ENCODE measurements at places on chromosomes 13 and 19.

- no peak for DNase-seq
These were observed 569 bp downstream of the DLEU7 start for GRCh38 chr13:50842990-50843256.

DNA sequence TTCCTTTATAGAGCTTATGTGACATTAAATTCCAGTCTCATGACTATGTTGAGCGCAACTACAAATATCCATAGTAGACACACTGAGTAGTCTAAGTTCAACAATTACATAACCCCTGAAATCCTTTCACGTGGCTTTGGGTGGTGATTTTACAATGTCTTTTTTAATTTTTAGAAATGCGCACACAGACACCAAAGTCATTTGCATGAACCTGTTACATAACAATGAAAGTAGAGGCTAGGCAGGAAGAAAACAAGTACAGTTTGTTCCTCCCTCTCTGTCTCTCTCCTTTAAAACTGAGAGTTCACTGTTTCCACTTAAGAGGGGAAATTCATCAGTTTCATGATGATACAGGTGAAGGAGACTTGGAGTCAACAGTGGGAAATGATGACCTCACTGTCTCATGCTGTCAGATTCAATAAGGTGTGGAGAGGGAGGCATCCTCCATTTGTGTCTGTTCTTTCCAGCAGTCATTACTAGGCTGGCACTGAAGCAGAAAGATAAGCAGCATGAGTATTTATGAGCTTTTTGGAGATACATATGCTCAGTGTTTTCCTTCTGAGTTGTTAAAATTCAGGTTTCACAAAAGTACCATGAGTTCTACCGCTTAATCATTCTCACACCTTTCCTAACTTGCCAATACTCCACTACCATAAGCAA is 201.8 kb downstream of the LHFPL6 start:
- no peak for DNase-seq

DNA sequence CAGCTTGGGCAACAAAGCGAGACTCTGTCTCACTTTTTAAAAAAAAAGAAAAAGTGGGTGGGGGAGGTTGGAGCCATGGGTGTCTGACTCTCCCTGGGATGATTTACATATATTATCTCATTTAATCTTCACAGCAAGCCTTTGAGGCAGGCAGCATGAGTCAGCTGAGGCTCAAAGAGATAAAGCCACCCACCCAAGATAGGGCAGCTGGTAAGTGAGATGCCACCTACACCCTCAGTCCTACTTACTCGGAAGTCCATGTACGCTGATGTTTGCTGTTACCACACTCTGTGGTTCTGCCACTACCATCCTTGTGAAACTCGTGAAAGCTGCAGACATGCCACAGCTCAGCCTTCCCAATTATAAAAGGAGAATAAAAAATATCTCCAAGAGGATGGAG is 142.0 kb upstream of the TSHZ3 start:
- DNase-seq: no peak

DNA sequence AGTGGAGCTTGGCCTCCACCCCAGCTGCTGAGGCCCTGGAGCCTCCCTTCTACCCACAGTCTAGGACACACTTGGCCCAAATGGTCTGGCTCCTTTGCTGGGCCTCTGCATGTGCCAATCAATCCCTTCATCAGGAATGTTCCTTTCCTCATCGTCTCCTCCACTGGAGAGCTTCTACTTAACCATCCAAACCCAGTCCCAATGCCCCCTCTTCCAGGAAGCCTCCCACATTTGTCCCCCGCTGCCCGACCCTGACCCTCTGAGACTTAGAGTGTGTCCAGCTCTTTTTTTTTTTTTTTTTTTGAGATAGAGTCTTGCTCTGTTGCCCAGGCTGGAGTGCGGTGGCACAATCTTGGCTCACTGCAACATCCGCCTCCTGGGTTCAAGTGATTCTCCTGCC is 2.5 kb downstream of the DUS3L start:
- DNase-seq: no peak

DNA sequence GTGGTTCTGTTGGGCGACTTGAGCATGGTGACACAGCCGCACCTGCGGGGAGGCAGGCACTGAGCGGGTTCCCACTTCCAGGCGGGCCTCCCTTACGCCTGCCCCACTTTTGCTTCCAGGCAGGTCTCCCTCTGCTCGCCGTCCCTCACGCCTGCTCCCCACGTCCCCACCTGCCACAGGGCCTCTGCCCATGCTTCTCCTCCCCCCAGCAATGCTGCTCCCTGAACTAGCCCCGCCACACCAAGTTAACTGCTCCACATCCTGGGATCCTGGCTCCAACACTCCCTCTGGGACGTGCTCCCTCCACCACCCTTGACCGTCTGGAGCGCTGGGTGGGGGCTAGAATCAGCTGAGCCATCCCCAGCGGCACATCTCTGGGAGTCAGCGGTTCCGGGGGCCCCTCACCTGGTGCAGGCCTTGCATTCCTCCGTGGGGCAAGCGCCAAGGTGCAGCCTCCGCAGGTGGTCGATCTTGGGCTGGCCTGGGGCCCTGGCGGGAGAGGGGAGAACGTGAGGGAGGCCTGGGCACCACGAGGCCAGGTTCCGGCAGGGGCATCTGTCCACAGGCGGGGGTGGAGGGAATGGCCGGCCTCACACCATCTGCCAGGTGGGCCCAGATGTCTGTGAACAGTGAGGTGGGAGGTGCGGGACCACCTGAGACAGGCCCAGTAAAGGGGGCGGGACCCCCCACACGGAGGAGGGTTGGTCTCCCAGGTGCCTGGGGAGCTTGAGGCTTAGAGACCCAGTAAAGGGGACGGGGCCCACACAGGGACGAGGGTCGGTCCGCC is 9.2 kb downstream of the CFD start:
- no peak for DNase-seq

DNA sequence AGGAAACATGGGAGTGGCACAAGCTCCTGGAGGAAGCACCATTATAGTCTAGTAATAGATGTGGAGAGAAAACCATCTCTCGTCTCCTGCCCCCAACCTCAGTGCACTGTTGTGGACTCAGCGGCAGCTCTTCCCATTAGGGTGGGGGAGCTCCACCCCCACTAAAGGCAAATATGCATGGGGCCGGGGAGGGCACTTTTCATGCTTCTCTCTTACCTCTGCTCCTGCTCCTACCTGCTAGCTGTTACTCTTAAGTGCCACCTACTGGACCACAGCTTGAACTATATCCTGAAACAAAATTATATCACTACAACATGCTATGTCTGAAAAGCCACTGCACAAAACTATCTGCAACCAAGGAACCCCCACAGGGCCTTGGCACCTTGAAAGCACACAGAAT is 112.6 kb upstream of the DACH1 start:
- DNase-seq: peak; percentile 16

DNA sequence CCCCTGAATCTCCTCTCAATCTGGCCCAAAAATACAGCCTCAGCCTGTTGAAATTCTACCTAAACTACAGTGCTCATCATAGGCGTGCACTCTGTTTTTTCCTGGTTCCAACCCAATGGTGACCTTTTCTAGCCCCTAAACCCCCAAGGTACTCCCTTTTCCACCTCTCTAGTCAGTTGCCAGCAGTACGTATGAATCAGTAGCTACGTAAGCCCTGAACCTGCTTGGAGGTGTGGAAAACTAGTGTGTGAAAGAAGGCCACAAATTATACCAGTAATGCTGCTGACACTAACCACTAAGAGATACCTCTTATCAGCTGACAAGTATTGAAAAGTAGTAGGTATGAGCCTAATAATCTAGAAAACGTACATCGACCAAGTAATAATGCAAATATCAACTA is 60.9 kb downstream of the FOXO1 start:
- DNase-seq: no peak

DNA sequence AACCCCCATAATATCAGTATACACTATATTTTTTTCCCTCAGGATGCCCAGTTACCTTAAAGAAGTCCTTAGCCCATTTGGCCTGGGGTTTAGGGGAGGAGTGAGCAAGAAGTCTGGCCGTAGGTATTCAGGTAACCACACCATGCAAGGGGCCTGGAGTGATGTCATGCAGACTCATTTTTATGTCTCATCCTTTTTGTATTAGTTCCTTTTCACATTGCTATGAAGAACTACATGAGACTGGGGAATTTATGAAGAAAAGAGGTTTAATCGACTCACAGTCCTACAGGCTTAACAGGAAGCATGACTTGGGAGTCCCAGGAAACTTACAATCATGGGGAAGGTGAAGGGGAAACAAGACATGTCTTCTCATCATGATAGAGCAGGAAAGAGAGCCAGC is 12.2 kb downstream of the TPP2 start:
- peak; percentile 21 for DNase-seq

DNA sequence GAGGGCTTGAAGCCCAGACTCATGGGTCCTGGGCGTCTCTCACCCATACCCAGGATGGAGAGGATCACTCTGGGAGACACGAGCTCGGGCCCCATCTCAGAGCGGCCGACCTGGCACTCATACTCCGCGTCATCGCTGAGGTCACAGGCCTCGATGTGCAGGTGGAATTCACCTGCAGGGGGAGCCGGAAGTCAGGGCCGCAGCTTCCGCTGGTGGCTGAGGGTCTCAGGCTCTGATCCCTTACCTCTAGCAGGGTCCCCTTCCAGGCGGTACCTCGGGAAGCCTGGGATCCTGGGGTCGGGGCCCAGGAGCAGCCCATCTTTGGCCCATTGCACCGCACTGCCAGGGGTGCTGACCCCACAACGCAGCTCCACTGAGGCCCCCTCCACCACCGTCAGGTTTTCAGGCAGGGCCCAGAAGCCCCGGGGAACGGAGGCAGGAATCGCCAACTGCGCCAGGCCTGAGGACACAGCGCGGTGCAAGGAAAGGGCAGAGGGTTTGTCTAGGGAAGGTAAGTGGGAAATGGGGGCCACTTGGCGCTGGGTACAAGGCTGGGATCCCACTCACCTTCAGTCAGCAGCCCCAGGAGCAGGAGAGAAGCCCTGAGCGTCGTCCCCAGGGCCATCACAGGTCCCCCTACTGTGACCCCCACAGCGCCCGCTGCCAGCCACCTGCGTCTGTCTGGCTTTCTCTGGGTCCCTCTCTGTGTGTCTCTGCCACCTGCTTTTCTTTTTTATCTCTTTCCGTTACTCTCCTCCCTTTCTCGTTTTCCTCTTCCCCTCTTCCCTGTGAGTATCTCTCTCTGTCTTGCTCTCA is 883 bp downstream of the NPHS1 start:
- DNase-seq: no peak

GRCh38 chr13:50701469-50701868 is 142.0 kb downstream of the DLEU7 start:
- DNase-seq: no peak

DNA sequence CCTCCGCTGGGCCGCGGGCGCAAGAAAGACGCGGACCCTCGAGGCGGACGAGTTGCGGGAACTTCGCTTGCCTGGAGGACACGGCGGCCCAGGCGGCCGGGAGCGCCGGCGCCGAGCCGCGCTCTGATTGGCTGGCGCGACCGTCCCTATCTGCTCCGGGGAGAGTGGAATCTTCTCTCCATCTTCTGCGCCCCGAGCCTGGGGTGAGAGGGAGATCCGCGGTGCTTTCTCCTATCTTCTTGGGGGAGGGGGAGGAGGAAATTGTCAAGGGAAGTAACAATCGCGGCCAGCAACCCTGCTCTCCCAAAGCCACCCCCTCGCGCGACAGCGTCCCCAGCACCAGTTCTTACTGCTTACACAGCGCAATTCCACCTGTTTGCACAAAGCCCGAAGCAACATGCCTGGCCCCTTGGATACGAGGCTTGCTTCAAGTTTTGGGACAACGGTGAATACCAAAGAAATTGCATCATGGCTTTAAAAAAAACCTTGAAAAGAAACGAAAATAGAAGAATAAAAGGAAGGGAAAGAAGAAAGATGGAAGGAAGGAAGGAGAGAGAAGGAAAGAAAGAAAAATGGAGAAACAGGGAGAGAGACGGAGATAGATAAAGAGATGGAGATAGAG is 4.8 kb downstream of the SOX21 start:
- DNase-seq: no peak

GRCh38 chr19:27833031-27833430 is 1379.9 kb downstream of the UQCRFS1 start:
- no peak for DNase-seq

- no peak for DNase-seq
These were observed 342.0 kb downstream of the TEX29 start for GRCh38 chr13:111662451-111662850.

GRCh38 chr19:31530781-31531180 is 181.5 kb upstream of the TSHZ3 start:
- DNase-seq: no peak

GRCh38 chr13:112003941-112004340 is 63.0 kb upstream of the SOX1 start:
- DNase-seq: no peak

GRCh38 chr13:28494504-28494777 is 487 bp downstream of the FLT1 start:
- DNase-seq: no peak

DNA sequence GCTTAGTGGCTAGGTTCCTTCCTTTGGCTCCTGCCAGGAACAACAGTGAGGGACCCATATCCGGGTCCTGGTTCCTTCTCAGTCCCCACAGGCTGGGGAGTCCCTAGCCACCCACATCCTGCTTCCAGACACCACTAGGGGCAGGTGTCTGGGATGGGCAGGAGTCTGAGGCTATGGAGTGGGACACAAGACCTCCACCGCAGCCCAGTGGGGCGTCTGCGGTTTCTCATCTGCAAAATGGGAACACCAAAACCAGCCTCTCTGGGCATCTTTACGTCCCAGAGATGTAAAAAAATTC is 879 bp upstream of the FCGBP start:
- DNase-seq: no peak

- no peak for DNase-seq
These were observed 1.8 kb downstream of the TMEM143 start for GRCh38 chr19:48361912-48362311.

GRCh38 chr19:782185-782877 is 14.9 kb upstream of the PTBP1 start:
- DNase-seq: peak; percentile 86

DNA sequence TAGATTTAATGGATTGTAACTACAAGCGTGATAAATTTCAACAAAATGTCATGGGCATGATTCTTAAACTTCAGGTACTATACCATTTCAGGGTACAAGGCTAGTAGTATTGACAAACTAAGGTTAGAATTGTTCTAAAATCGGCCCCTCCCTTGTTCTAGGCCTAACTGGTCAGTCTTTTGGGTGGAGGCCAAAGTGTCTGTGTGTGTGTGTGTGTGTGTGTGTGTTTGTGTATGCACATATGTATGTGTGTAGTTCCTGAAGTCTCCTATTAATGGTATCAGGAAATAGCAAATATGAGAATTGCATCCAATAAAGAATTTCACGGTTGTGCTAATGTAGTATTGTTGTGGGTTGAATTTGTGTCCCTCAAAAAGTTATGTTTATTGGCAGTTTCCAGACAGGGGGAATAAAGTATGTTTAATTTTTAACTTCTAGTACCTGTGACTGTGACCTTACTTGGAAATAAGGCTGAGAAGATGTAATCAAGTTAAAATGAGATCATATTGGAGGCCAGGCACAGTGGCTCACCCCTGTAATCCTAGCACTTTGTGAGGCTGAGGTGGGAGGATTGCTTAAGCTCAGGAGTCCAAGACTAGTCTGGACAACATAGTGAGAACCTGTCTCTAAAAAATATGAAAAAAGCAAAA is 119.2 kb downstream of the KLF5 start:
- no peak for DNase-seq

Data from PC-3 (cell line).